Mesothelial cell of epicardium (in vitro differentiated cells): ENCODE measurements at places on chromosomes 13 and 19.

GRCh38 chr19:18165794-18166544 lies 7.6 kb upstream of the IFI30 start:
- no peak for DNase-seq

- DNase-seq, result no peak
Observed at GRCh38 chr19:35291259-35291658, 702 bp upstream of the MAG start.

DNA sequence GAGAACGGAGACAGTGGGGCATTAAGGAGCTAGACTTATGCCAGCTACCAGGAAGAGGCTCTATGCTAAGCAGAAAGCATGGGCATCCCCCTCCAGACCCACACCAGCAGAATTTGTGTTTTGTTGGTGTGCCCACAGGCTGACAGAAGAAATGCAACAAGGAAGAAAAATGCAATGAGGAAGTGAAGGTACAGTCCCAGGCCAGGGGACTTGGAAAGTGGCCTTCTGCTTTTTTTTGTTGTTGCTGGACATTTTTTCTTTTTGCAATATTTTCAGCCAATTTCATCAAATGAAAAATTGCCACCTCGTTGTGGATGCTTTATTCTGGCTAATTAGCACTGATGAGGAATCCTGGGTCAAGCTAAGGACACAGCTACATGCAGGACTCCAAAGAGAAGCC lies 167.7 kb downstream of the TSHZ3 start:
- DNase-seq, result no peak

DNA sequence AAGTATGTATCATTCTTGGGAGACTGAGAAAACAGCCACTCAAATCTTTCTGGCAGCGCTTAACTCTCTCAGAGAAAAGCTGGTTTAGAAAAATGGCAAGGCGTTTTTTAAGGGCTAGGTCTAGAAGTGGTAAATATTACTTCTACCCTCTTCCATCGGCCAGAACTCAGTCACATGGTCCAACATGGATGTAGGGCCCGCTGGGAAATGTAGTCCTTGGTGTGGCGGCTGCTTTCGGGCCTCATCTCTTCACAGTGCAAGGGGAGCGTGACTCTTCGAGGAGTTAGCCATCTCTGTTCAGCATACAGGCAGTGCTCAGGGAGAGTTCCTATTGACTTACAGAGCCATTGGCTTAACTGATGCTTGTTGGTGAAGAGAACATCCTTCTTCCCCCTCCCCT lies 6.3 kb downstream of the VSTM2B start:
- DNase-seq, result no peak

DNA sequence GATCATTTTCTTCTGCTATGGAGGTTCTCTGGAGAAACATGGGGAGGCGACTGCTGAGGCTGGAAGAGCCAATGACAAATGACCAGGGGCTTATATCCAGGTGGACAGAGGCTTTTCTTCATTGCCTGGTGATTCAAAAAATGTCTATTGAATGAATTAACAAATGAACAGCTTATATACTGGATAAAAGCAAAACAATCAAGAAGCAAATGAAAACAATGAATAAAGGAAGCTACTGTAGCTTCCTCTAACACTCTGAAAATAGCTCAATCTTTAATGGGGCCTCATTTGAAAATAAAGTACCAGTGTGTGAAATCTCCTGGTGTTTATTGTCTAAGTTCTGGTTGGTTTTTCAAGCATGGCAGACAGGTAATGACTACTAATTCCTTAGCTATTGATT lies 167.5 kb upstream of the TMTC4 start:
- DNase-seq, result no peak
